ENCODE measurements at places on chromosomes 1 and 21. TPM values are rescaled to one million over a fixed set of nuclear protein-coding genes. Genes with fewer than 3 reads are reported as not detected.
A peak's percentile ranks its signal among the peaks of the same experiment; 100 is the strongest.

Gene RYR2
- total RNA-seq = 0.18 TPM

DNA sequence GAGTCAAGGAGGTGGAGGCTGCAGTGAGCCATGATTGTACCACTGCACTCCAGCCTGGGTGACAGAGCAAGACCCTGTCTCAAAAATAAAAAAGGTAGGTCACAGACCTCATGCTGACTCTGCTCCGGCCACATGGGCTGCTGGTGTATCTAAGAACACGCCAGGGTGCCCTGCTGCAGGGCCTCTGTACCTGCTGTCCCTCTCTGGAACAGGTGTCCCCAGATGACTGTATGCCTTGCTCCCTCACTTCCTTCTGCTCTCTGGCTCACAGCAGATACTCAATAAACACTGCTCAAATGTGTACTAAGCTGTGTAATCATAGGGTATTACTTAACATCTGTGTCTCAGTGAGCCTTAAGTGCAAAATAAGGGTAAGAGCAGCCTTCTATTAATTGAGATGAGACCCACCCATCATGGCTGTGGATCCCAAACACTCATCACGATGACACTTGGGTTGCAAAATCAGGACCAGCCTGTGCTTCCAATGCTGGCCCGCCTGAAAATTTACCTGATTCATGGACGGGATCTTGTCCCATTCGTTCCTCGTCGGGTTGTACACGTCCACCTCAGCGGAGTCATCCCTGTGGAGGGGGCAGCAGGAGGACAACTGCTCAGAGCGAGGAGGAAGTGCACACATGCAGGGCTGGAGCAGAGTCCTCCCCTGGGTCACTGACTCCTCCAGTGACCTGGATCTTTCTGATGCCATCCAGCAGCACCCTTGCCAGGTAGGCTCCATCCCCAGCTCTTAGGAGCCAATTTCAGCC is 7.5 kb downstream of the KLHL21 start:
- DNase-seq = no peak
- H3K27ac ChIP-seq = no peak overlapping the region
- H3K36me3 ChIP-seq = peaks cover 97% of the 10 kb centered on the region

- H3K4me1 ChIP-seq = no peaks in the 10 kb centered on the region
- H3K36me3 ChIP-seq = no peaks in the 10 kb centered on the region
- DNase-seq = no peak
- peaks cover 6% of the 10 kb centered on the region for H3K27me3 ChIP-seq
Measured at GRCh38 chr1:222454186-222454585, 93.7 kb downstream of the HHIPL2 start.

DNA sequence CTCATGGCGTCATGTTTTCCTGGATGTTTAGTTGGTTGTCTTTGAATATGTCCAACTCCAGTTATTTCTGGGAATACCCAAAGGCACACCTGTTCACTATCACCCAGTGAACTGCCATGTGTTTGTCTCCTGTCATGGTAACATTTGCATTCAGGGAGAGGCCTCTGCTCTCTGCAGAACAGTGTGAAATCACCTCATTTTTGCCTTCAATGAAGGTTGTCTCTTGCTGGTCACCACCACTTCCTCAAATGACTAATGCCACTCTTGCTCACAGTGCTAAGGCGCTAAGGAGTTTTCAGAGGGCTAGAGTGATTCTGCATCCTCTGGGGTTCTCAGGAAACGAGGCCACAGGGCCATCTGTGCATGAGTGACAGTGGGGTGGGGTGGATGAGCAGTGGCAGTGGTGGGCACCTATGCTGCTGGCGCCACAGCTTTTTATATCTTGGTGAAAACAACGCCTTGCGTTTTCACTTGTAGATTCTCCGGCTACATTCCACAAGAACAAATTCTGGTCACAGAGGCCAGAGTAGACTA is 60.0 kb upstream of the ATP5PO start:
- peaks cover 12% of the 10 kb centered on the region for H3K4me1 ChIP-seq
- no peak overlapping the region for H3K4me3 ChIP-seq
- H3K36me3 ChIP-seq = no peaks in the 10 kb centered on the region
- H3K27ac ChIP-seq = peak overlapping the region; percentile 92
- no peak for DNase-seq

Data from K562 (cell line).